ENCODE measurements at places on chromosomes 2 and 18.

DNA sequence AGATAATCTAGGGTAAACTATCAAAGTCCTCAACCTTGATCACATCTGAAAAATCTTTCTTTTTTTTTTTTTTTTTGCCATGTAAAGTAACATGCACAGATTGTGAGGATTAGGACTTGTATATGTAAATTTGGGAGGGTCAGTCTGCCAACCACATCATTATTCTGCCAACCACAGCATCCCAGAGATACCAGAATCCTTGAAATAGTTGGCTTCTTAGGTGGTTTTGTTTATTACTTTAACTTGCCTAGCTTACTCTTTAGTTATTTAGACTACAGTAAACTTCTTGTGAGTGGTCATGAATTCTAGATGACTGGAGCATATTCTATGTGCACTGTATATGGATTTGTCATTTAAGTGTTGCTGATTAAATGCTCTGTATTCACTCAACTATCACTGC, 242.1 kb upstream of the RBMS1 start:
- no peak for DNase-seq

GRCh38 chr2:167550448-167550847, 662.2 kb downstream of the XIRP2 start:
- DNase-seq, result no peak

DNA sequence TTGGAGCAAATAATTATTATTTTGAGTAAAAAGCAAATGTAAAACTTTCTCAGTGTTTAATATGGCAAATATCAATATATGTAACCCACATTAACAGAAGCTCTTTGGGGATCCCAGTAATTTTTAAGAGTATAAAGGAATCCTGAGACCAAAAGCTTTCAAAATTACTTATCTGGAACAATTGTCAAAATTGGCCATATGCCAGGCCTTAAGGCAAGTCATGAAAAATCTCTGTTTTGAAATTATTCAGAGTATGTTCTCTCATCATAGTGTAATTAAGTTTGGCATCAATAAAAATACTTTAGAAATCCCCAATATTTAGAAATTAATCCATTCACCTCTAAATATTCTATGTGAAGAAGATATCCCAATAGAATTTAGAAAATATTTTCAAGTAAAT, 225.3 kb upstream of the ARL4C start:
- no peak for DNase-seq

DNA sequence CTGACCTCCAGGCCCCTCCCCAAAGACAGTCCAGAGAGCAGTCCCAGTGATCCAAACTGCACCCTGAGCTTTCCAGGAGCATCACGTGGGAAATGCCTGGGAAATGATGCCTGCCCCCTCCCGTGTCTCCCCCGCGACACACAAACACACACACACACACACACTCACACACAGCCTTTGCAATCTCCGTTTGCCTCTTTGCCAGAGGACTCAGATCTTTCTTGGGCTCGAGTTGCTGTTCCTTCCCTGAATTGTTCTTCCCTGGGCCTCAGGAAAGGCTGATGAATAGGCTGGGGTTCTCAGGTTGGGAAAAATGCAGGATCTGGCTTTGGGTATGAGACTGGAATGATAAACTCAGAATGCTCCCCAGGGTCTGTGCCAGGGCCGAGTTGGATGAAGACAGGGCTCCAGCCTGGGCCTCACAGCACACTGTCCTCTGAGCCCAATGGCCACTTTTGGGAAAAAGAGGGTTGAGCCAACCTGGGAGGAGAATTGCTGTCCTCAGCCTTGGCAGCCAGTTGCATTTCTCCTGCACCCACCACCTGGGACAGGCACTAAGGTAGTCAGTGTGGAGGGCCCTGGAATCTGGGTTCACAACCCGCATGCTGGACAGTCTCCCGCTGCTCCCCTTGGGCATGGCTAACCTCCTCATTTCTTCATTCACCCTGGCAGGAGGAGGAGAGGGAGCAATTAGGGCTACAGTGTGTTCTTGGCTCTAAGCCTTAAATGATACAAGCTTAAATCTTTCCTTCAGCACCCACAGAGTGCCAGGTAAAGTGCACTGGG, 43.9 kb upstream of the ATP6V1B1 start:
- no peak for DNase-seq

- DNase-seq, result no peak
Observed at GRCh38 chr2:43047187-43047780, 179.1 kb downstream of the ZFP36L2 start.

DNA sequence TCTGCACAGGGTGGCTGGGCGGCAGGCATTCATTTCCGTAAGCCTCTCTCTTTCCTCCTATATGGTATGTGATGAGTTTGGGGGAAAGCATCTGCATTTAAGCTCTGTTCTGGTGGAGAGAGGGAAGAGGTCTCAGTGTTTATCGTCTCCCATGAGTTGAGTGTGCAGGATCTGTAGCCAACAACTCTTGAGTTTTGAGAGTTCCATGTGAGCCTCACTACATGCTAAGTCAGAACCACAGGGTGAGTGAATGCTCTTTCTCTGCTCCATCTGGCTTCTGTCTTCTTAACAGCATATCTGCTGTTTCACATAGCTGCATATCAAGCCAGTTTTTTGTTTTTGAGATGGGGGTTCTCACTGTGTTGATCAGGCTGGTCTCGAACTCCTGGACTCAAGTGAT, 22.7 kb downstream of the RAB31 start:
- no peak for DNase-seq

GRCh38 chr2:45007961-45008295, 1.3 kb downstream of the SIX2 start:
- no peak for DNase-seq

GRCh38 chr18:26863122-26863879, 2.2 kb downstream of the AQP4 start:
- DNase-seq, result no peak

- DNase-seq, result no peak
Observed at GRCh38 chr2:120720746-120721375, 14.8 kb upstream of the GLI2 start.

- no peak for DNase-seq
Observed at GRCh38 chr2:136286423-136286822, 168.5 kb upstream of the CXCR4 start.

DNA sequence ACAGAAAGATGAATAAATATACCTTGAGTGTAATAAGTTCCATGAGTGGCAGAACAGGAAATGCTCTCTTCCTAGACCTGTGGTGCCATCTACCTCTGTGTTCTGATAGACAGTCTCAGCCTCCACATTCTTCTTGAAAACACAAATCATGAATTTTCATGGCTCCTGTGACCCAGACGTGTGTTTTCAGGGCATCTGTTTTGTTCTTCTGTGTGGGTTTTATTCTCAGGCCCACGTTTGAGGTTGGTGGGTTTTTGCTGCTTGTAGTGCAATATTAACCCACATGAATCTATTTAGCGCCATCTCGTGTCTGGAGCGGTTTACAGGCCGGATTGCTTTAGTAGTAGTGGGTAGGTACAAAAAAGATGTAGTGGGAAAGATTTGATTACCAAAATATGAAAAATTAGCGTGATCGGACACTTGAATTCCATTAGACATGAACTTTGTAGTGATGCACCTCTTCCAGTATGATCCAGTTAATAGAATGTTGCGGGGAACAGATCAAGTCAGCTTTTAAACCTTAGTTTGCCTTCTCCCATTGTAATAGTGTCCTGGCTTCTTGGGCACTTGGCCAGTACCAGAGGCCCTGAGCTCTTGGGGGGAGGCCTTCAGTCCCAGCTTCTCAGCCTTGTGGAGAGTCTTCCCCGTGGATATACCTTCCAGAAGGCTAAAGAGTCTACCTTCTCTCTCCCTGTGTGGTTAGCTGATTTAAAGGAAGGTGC, 256.5 kb downstream of the TPGS2 start:
- DNase-seq, result no peak

- DNase-seq, result no peak
Observed at GRCh38 chr2:231297108-231297908, 98.2 kb upstream of the B3GNT7 start.

GRCh38 chr2:13015532-13016320, 299.0 kb downstream of the TRIB2 start:
- DNase-seq, result no peak

- no peak for DNase-seq
Observed at GRCh38 chr2:213214209-213214608, 62.8 kb upstream of the IKZF2 start.

DNA sequence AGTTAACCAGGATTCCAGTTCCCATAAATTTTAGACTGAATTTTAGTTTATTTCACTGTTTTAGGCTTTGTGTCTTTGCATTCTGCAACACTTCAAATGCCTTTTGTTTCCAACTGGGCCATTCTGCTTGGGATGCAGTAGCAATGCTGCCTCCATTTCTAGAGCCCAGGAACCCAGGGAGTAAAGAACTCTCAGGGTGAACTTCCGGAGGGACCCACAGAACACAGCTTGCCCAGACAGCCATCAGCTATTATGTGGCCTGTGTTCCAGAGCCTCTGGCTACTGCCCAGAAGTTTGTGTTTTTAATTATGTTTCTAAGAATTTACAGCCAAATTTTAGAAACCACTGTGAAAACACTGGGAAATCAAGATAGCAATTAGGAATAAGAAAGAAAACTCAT, 145.1 kb downstream of the TMEM163 start:
- DNase-seq, result no peak

Measured in stimulated activated CD8-positive, alpha-beta memory T cell treated with anti-CD3 and anti-CD28 coated beads, Interleukin-7, amount 100 ng/mL, for 24 hours (primary cell).